Non-pigmented ciliary epithelial cell (primary cell): ENCODE measurements at places on chromosomes 3 and 15.
A peak's percentile ranks its signal among the peaks of the same experiment; 100 is the strongest.

DNA sequence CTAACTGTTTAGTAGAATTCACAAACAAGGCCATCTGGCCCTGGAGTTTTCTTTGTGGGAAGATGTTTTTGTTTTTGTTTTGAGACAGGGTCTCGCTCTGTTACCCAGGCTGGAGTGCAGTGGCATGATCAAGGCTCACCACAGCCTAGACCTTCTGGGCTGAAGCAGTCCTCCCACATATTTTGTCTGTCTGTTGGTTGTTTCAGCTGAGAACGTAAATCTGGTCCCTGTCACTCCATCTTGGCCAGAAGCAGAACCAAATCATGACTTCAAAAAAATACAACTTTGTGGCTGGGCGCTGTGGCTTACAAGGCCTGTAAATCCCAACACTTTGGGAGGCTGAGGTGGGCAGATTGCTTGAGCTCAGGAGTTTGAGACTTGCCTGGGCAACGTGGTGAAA is 27.1 kb downstream of the MRAS start:
- no peak for DNase-seq

- DNase-seq: no peak
These were observed 379.0 kb upstream of the IL12A start for GRCh38 chr3:159609625-159610024.

DNA sequence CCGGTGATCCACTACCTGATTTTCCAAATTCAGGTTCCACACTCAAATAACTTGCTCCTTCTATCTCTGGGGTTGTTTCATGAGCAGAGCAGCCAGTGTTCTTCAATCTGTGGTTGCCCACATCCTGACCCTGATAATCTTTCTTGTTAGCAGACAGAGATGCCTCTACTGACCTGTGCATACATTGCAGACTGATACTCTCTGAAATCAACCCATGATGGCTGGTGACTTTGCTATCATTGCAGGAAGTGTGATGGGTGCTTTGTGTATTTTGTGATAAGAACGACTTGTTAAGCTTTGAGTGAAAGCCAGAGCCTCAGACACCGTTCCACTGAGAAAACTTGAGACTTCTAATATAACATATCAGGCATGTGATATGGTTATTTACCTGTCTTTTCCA is 39.9 kb downstream of the GATM start:
- no peak for DNase-seq

GRCh38 chr15:39287322-39288195 is 293.3 kb upstream of the THBS1 start:
- no peak for DNase-seq

DNA sequence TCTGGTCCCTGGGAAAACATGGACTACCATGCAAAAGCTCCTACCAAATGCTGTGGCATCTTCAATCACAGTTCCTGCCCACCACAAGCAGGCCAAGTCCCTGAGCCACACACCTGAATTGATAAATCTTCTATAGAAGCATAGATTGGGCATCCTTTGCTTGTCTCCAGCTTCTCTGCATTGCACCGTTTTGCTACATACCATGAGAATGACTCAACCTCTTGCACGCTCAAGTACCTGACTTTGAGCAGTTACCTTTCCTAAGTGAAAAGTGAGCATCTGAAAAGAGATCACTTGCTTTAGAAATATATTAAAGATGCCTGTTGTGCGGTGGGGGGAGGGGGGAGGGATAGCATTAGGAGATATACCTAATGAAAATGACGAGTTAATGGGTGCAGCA is 31.3 kb downstream of the GATM start:
- DNase-seq: no peak

- no peak for DNase-seq
These were observed 17.5 kb downstream of the HDC start for GRCh38 chr15:50247819-50248655.

DNA sequence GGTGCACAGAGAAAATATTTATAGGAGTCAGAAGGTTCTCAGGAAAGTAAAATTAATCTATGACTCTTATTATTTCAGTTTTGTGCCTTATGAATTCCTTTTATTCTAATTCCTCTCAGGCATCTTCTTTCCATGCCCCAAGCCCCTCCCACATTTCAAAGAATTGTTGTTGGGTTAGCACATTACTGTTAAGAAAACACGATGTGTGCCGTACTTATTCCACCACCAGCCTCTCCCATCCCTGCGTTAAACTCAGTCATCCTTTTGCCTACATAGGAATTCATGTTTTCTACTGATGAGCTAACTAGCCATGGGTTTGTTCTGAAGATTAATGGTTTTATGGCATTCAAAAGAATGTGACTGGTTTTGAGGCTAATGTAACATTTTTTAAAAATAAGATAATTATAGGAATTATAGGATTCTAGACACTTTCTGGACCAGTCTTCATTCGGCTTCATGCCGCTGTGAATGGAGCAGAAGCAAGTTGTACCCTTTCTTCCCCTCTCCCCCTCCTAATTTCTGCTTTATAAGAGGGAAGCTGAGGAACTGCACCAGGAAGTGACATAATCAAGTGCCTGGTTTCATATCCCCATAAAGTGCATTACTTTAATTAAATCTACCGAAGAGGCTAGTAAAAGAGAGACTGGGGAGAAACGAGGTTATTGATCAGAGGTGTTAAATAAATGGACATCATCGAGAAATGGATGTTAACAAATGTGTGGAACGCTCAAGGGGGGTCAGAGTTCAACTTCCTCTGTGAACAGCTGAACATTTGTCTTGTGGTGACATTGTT is 12.3 kb upstream of the MB21D2 start:
- DNase-seq: peak; percentile 55

- DNase-seq: no peak
These were observed 6.8 kb downstream of the USP4 start for GRCh38 chr3:49333091-49333490.

- no peak for DNase-seq
These were observed 16.4 kb downstream of the HEG1 start for GRCh38 chr3:125039131-125040100.

- DNase-seq: no peak
These were observed 22.0 kb downstream of the RBP2 start for GRCh38 chr3:139454346-139454745.

DNA sequence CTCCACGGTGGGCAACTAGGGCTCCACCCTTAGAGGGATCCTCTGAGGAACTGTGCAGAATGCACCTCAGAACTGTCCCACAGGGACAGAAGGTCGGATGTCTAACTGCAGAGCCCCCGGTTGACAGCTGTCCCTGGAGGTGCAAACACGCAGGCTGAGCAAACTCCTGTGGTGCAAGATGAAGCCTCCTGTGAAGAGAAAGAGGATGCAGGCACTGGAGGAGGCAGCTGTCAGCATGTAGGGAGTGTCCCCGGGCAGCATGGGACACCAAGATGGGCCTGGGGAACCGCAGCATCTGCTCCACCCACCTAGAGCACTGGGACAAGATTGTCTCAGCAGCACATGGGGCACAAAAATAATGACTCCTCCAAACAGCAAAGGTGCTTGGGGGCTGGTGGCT is 258.9 kb downstream of the ABHD5 start:
- DNase-seq: no peak

DNA sequence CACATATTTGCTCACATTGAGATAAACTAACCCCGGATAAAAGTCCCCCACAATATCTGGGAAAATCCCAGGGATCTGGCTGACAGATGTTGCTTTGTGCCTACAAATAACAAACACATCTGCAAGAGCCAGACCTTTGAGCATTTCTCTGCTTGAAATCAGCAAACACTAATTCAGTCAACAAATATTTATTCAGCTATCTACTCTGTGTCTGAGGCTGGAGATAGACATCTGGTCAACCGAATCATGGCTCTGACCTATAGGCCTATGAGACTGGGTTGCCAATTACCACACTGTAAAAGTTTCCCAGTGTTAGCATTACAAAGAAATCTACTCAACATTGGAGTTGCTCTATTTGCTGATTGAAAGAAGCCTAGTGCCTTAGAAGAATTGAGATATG is 201.1 kb upstream of the CADPS start:
- DNase-seq: no peak

DNA sequence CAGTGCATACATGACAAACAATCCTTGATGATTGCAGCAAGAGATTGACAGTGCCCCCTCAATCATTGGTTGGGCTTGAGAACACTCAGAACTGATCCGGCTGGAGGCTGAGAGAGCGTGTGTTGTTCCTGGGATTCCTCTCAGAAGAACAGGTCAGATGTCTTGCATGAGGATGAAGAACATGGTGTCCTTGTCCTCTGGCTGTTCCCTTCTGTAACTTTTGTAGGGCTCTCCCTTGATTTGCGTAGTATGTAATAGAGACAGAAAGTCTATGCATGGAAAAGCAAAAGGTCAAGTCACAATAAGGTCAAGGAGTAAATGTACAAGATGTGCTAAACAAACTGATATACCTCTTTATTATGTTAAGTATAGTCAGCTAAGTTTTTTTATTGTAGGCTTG is 8.2 kb downstream of the CHST2 start:
- no peak for DNase-seq

- DNase-seq: no peak
These were observed 70.5 kb downstream of the FEM1B start for GRCh38 chr15:68348081-68348480.
